ENCODE measurements at places on chromosomes 3 and 15. TPM values are rescaled to one million over a fixed set of nuclear protein-coding genes. Genes with fewer than 3 reads are reported as not detected.

MKRN3 gene
- total RNA-seq = 1.8 TPM

- no peaks in the 10 kb centered on the region for H3K27me3 ChIP-seq
- no peak for DNase-seq
- no peak overlapping the region for H3K27ac ChIP-seq
- H3K4me3 ChIP-seq = no peak overlapping the region
- peaks cover 13% of the 10 kb centered on the region for H3K36me3 ChIP-seq
Observed at GRCh38 chr15:30953731-30954378, 37.6 kb downstream of the MTMR10 start.

GRCh38 chr3:183211352-183211751, 41.7 kb upstream of the B3GNT5 start:
- no peak overlapping the region for H3K27ac ChIP-seq
- H3K27me3 ChIP-seq = no peaks in the 10 kb centered on the region
- H3K4me3 ChIP-seq = no peak overlapping the region
- no peaks in the 10 kb centered on the region for H3K36me3 ChIP-seq
- DNase-seq = no peak

GXYLT2 gene
- total RNA-seq = 7.7 TPM

ATP2B2 gene
- total RNA-seq = 0.14 TPM

GCNT3 gene
- 1.6 TPM for total RNA-seq

MME gene
- total RNA-seq = 103 TPM

DNA sequence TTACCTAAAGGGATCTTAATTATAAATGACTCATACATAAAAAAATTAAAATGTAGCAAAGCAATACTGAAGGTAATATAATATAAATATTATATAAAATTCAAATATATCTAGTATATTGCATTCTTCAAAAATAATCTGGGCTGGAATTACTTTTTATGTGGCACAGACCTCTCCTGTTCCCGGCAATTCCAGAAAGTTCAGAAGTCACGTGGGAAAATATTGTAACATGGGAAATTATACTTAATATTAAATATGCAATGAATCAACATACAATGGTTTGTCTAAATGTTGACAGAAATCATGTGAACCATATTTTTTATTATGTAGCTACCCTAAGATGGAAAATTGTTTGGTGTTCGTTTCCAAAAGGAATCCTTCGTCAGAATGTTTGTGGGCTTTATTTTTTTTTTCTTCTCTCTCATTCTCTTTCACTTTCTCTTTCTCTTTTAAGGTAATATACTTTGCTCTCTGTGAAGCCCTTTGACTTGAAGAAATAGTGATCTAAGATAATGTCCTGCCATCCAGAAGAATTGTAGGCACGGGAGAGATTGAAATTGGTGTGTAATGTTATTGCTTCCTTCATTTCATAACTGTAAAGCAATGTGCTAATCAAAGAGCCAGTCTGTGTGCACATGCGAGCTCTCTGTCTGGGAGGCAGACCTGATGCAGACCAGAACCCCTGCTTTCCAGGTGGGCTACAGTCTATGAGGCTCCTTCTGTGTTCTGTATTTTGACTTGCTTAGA, 559.4 kb downstream of the NR2F2 start:
- H3K36me3 ChIP-seq = no peaks in the 10 kb centered on the region
- no peaks in the 10 kb centered on the region for H3K4me1 ChIP-seq
- no peaks in the 10 kb centered on the region for H3K27me3 ChIP-seq
- peak overlapping the region; percentile 4 for H3K4me3 ChIP-seq
- DNase-seq = no peak

Data from prostate gland (tissue), 2 donors.